Lung (tissue), 17 donors: ENCODE measurements at places on chromosomes 6 and 20.

DNA sequence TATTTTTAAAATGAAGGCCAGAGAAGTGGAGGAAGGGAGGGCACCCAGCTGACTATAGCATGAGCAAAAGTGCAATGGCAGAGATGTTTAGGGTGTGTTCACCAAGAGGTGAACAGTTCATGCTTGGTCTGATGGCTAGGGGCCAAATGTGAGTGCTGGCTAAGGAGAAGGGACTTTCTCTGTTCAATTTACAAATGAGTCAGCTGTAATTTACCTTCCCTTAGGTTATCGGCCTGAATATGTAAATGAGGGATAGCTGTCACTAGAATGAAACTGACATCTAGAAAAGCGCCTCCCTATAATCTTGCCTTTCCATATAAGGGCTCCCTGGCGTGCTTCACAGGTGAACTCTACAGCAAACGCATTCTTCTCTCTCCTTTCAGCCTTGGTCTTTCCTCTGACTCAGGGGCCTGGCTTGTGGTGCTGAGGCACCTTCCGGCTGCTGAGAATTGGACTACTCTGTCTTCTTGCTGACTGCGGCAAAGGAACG lies 114.7 kb upstream of the BACH2 start:
- H3K4me3 ChIP-seq = no peak overlapping the region
- no peaks in the 10 kb centered on the region for H3K36me3 ChIP-seq
- no peak overlapping the region for H3K27ac ChIP-seq

DNA sequence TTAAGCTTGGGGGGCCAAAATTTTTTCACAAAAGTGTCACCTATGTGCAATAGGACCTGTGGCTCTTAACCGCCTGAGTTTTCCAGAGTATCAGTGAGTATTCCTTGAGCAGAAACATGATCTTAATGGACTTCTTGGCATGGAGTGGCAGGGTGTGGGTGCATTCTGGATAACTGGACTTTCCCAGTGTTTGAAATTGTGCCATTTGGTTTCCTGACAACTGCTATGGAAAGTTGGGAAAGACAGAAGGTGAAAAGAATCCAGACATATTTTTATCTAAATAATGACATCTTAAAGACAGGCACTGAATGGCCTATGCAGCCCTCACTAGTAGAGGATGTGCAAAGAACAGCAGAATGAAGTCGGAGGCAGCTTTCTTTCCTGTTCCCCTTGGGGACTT lies 34.3 kb upstream of the ADTRP start:
- no peak overlapping the region for H3K27ac ChIP-seq
- no peaks in the 10 kb centered on the region for H3K36me3 ChIP-seq
- no peak overlapping the region for H3K4me3 ChIP-seq
- no peak for DNase-seq

- H3K4me3 ChIP-seq = no peak overlapping the region
- H3K27me3 ChIP-seq = no peaks in the 10 kb centered on the region
- no peaks in the 10 kb centered on the region for H3K36me3 ChIP-seq
- H3K27ac ChIP-seq = no peak overlapping the region
- DNase-seq = no peak
These were observed 21.9 kb downstream of the TBXT start for GRCh38 chr6:166145751-166146150.

GRCh38 chr6:144582939-144583613 lies 297.9 kb downstream of the UTRN start:
- DNase-seq = peak; percentile 46
- no peak overlapping the region for H3K27ac ChIP-seq
- H3K4me3 ChIP-seq = no peak overlapping the region
- no peaks in the 10 kb centered on the region for H3K36me3 ChIP-seq
